Esophagus squamous epithelium (tissue), 5 donors: ENCODE measurements at places on chromosomes 13 and 19.

GRCh38 chr19:12527034-12527836 is 24.0 kb downstream of the ZNF564 start:
- no peak for DNase-seq

DNA sequence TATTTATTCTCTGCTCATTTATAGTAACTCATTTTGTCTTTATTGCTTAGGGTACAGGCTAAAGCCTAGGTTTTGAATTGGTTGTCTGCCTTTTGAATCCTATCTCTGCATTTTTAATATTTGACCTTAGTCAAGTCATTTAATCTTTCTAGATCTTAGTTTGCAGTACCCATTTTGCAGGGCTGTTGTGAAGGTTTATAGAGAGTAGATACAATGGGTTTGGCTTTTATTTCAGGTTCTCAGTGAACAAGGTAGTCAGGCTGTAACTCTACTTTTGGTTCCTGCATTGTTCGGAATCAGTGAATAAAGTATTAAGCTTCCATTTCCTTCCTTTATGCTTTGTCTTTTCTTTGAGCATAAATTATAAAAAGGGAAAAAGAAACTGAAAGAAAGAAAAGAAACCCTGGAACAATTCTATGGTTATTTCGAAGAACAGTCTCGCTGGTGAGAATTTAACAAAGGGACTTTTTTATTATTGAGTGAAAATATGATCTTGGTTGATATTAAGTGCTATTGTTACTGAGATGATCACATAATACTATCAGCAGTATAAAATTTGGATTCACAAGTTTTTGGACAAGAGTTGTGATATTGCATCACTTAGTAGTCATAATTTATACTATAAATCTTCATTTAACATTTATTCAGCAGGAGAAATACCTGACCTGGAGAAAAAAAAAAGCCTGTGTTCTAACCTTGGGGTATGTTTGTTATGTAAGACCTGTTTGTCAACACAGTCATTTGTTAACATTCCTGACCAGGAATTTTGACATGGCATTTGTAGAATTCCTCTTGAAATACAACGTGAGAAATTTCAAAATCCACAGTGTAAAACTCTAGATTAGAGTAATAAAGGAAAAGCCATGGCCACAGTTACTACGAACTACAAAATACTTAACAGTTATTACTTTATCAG is 91.3 kb downstream of the ZMYM2 start:
- no peak for DNase-seq

DNA sequence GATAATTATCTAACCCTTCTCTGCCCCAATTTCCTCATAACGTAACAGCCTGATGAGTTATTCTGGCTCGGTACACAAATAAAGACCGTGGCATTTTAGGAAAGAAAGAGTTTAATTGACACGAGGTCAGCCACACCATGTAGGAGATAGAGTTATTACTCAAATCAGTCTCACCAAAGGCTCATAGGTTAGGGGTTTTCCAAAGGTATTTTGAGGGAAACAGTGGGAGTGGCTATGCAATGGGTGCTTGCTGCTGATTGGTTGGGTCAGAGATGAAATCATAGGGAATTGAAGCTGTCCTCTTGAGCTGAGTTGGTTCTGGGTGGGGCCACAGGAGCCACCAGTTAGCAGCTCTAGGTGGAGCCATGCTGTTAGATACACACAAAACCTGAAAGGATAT is 137.5 kb downstream of the FREM2 start:
- DNase-seq: no peak

DNA sequence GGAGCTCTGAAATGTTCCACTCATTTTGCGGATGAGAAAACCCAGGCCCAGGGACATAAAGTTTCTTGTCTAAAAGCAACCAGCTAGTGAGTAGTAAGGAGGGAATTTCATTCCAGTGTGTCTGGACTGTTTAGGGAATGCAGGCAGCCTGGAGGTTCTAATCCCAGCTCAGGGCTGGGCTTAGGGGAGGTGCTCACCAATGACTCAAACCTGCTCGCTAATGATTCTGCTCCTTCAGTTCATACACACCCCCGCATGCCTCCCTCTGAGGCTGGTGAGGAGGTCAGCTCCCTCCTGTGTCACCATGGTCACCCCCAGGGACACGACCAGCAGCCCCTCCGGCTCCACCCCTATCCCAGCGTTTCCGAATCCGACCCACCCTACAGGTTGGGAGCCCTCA is 34.6 kb downstream of the CYP4F2 start:
- no peak for DNase-seq

- DNase-seq: no peak
These were observed 362.6 kb downstream of the FGF14 start for GRCh38 chr13:102039264-102039663.
